ENCODE measurements at places on chromosomes 3 and 15.
A peak's percentile ranks its signal among the peaks of the same experiment; 100 is the strongest.

GRCh38 chr3:53531749-53532148 lies 37.3 kb downstream of the CACNA1D start:
- DNase-seq = no peak
- H3K4me1 ChIP-seq = no peaks in the 10 kb centered on the region
- no peaks in the 10 kb centered on the region for H3K27me3 ChIP-seq
- no peak overlapping the region for H3K27ac ChIP-seq

- H3K27ac ChIP-seq = no peak overlapping the region
- no peaks in the 10 kb centered on the region for H3K36me3 ChIP-seq
- no peaks in the 10 kb centered on the region for H3K27me3 ChIP-seq
- no peaks in the 10 kb centered on the region for H3K4me1 ChIP-seq
- H3K4me3 ChIP-seq = no peak overlapping the region
Measured at GRCh38 chr3:108305484-108306172, 9.3 kb downstream of the HHLA2 start.

DNA sequence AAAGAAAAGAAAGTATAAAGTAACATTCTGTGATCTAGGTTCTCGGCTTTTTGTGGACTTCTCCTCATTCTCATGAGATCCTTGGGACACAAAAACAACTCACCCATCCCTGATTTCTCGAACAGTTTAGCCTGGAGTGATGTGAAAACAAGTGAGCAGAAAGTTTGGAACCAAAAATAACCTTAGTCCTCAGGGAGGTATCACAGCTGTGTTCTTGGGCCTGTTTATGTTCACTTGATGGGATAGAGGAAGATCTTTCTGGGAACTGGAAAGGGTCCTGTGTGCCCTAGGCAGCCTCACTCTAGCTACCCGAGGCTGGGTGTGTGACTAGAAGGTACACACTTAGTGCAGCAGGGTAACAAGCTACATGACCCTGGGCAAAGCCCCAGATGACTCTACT lies 308.8 kb upstream of the PDZRN3 start:
- no peaks in the 10 kb centered on the region for H3K36me3 ChIP-seq
- DNase-seq = no peak
- no peak overlapping the region for H3K27ac ChIP-seq

DNA sequence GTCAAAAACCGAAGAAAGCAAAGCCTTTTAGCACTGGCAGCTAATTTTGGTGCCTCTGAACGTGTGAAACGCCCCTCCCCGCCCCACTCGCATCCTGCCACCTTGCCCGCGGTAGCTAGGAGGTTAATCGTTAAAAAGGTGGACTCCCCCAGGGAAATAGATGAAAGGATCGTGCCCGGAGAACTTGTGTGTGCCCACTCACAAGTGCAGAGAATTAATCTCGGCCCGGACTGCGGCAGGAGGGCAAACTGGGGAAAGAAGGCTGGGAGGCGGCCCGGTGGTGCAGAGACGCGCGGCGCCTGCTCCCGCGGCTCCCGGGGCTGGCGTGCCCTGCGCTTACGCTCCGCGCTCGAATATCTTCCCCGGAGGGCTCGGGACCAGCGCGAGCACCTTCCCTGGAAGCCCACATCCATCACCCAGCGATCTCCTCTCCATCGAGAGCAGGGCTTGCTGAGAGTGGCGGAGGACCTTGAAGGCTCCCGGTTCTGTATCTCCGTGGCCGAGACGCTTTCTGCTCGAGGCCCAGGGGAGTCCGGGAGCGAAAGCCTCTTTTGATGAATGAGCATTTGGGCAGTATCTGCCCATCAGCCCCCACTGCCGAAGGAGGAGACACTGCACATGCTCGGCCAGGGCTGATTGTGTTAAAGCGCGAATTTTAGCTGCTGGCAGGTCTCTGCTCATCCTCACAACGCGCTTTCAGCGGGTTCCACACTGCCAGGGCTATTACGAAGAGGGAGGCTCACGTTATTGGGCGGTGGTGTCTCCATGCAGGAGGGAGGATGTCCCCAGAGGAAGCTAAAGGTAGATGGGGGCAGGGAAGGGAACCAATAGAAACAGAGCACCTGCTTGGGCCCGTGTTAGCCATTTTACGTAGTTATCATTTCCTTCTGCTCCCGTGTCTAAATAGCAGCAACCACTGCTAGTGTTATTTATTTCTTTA lies 1.3 kb upstream of the SPTSSB start:
- H3K27ac ChIP-seq = peak overlapping the region; percentile 8
- DNase-seq = peak; percentile 25
- peaks cover 12% of the 10 kb centered on the region for H3K4me1 ChIP-seq
- no peaks in the 10 kb centered on the region for H3K36me3 ChIP-seq

- no peak overlapping the region for H3K27ac ChIP-seq
- H3K27me3 ChIP-seq = no peaks in the 10 kb centered on the region
- no peak overlapping the region for H3K4me3 ChIP-seq
- peaks cover 6% of the 10 kb centered on the region for H3K36me3 ChIP-seq
- DNase-seq = no peak
- H3K4me1 ChIP-seq = no peaks in the 10 kb centered on the region
Measured at GRCh38 chr3:111735243-111735758, 123.8 kb upstream of the PHLDB2 start.

DNA sequence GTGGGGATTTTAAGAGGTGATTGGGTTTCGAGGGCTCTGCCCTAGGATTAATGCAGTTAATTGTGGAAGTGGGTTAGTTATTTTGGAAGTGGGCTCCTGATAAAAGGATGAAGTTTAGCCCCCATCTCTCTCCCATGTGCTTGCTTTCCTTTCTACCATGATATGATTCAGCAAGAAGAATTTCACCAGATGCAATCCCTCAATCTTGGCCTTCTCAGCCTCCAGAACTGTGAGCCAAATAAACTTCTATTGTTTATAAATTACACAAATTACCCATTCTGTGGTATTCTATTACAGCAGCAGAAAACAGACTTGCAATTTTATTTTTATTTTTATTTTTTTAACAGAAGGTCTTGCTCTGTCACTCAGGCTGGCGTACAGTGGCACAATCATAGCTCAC lies 27.3 kb upstream of the UBE2E1 start:
- no peak overlapping the region for H3K27ac ChIP-seq
- H3K4me3 ChIP-seq = no peak overlapping the region
- no peaks in the 10 kb centered on the region for H3K36me3 ChIP-seq
- H3K4me1 ChIP-seq = peaks cover 10% of the 10 kb centered on the region

- no peaks in the 10 kb centered on the region for H3K36me3 ChIP-seq
- no peak for DNase-seq
- H3K4me3 ChIP-seq = no peak overlapping the region
- no peak overlapping the region for H3K27ac ChIP-seq
Measured at GRCh38 chr15:62606376-62607113, 436.0 kb upstream of the TPM1 start.

Data from neural crest cell (in vitro differentiated cells).